ENCODE measurements at places on chromosomes 13 and 19. TPM values are rescaled to one million over a fixed set of nuclear protein-coding genes. Genes with fewer than 3 reads are reported as not detected.
A peak's percentile ranks its signal among the peaks of the same experiment; 100 is the strongest.

Gene C5AR1
- total RNA-seq: 0.33 TPM

DNA sequence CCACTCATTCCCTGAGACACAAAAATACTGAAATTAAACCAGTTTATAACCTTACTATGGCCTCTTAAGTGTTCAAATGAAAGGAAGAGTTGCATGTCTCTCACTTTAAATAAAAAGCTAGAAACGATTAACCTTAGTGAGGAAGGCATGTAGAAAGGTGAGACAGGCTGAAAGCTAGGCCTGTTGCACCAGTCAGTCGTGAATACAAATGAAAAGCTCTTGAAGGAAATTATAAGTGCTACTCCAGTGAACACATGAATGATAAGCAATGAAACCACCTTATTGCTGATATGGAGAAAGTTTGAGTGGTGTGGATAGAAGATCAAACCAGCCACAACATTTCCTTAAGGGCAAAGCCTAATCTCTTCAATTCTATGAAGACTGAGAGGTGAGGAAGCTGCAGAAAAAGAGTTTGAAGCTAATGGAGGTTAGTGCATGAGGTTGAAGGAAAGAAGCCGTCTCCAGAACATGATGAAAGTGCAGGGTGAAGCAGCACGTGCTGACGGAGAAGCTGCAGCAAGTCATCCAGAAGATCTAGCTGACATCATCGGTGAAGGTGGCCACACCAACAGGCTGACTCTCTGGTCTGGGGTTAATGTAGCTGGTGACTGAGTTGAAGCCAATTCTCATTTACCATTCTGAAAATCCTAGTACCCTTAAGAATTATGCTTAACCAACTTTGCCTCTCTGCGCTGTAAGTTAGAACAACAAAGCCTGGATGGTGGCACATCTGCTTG is 94.5 kb upstream of the TEX29 start:
- H3K4me1 ChIP-seq: no peaks in the 10 kb centered on the region
- H3K4me3 ChIP-seq: no peak overlapping the region
- no peak for DNase-seq
- H3K27ac ChIP-seq: no peak overlapping the region

DNA sequence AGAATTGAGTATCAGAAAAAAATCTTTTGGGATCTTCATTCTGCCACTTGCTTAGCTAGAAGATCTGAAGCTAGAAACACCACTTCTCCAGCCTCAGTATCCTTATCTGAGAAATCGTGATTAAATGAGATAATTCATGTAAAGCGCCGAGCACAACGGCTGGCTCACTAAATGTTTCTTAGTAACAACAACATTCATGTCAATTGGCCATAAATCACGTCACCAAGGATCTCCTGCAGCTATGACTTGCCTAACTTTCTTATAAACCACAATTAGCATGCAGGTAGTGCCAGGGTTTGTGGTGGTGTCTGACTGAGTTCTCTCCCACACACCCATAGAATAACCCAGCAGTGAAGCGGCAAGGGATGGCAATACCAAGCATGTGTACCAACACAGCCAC is 501.3 kb downstream of the EFNB2 start:
- DNase-seq: no peak
- H3K36me3 ChIP-seq: no peaks in the 10 kb centered on the region
- peaks cover 2% of the 10 kb centered on the region for H3K4me1 ChIP-seq
- no peak overlapping the region for H3K27ac ChIP-seq

- DNase-seq: peak; percentile 53
- no peaks in the 10 kb centered on the region for H3K36me3 ChIP-seq
- H3K4me3 ChIP-seq: no peak overlapping the region
- no peaks in the 10 kb centered on the region for H3K27me3 ChIP-seq
- H3K27ac ChIP-seq: no peak overlapping the region
- no peaks in the 10 kb centered on the region for H3K4me1 ChIP-seq
These were observed 171.7 kb upstream of the MAB21L1 start for GRCh38 chr13:35648201-35648600.

Gene RBM26
- total RNA-seq: 20.3 TPM

Gene ZNF682
- 1.3 TPM for total RNA-seq

- H3K36me3 ChIP-seq: no peaks in the 10 kb centered on the region
- DNase-seq: no peak
- no peak overlapping the region for H3K4me3 ChIP-seq
- no peaks in the 10 kb centered on the region for H3K27me3 ChIP-seq
These were observed 32.2 kb upstream of the TPT1 start for GRCh38 chr13:45373162-45373547.

DNA sequence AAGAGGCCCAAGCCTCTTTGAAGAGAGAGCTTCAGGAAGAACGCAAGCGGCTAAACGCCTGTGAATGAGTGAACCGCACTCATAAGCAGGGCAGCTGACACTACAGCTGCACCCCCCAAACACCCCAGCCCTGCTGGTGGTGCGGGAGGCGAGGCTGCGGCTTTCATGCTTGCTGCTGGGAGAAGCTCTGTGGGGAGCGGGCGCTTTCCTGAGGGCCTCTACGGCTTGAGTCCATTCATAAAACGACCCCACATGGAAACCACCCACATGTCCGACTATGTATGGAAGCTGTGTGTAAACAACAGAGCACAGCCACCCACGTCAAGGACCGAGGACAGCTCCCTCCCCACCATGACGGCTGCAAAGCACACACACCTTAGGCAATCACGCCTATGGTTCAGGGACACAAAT is 5.5 kb downstream of the AP3D1 start:
- H3K27ac ChIP-seq: no peak overlapping the region
- peak; percentile 34 for DNase-seq
- H3K4me1 ChIP-seq: peaks cover 9% of the 10 kb centered on the region
- H3K36me3 ChIP-seq: peaks cover 7% of the 10 kb centered on the region

Gene GPR12
- total RNA-seq: not detected

Gene FLT1
- 1.3 TPM for total RNA-seq

- H3K36me3 ChIP-seq: no peaks in the 10 kb centered on the region
- H3K27ac ChIP-seq: no peak overlapping the region
- no peak overlapping the region for H3K4me3 ChIP-seq
- no peak for DNase-seq
- no peaks in the 10 kb centered on the region for H3K27me3 ChIP-seq
- H3K4me1 ChIP-seq: no peaks in the 10 kb centered on the region
These were observed 45.3 kb downstream of the POLR1D start for GRCh38 chr13:27666951-27667350.
